ENCODE measurements at places on chromosomes 4 and X.

DNA sequence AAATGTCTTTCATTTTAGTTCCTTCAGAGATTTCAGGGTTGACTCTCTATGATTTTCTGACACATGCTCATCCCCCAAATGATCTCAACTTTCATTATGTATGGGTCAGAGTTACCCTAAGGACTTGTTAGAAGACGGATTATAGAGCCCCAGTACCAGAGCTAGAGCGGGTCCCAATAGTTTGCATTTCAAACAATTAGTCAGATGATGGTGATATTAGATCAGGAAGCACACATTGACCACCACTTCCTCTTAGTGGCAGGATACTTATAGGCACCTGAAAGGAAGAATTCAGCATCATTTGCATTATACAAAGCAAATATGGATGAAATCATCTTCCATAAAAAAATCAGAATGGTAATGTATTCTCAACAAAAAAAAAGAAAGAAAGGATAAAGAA, 106.1 kb downstream of the GALNTL6 start:
- H3K4me1 ChIP-seq: no peaks in the 10 kb centered on the region
- no peaks in the 10 kb centered on the region for H3K27me3 ChIP-seq

- DNase-seq: no peak
- no peaks in the 10 kb centered on the region for H3K36me3 ChIP-seq
- no peak overlapping the region for H3K27ac ChIP-seq
- no peaks in the 10 kb centered on the region for H3K27me3 ChIP-seq
These were observed 79.1 kb downstream of the TECRL start for GRCh38 chr4:64330143-64330542.

- H3K36me3 ChIP-seq: no peaks in the 10 kb centered on the region
- no peaks in the 10 kb centered on the region for H3K4me1 ChIP-seq
- no peak for DNase-seq
- no peaks in the 10 kb centered on the region for H3K27me3 ChIP-seq
- H3K27ac ChIP-seq: no peak overlapping the region
These were observed 144.1 kb upstream of the DDX53 start for GRCh38 chrX:22855693-22856092.

GRCh38 chr4:145878501-145879435, 59.9 kb downstream of the ZNF827 start:
- no peaks in the 10 kb centered on the region for H3K27me3 ChIP-seq
- H3K4me3 ChIP-seq: no peak overlapping the region
- no peaks in the 10 kb centered on the region for H3K4me1 ChIP-seq

DNA sequence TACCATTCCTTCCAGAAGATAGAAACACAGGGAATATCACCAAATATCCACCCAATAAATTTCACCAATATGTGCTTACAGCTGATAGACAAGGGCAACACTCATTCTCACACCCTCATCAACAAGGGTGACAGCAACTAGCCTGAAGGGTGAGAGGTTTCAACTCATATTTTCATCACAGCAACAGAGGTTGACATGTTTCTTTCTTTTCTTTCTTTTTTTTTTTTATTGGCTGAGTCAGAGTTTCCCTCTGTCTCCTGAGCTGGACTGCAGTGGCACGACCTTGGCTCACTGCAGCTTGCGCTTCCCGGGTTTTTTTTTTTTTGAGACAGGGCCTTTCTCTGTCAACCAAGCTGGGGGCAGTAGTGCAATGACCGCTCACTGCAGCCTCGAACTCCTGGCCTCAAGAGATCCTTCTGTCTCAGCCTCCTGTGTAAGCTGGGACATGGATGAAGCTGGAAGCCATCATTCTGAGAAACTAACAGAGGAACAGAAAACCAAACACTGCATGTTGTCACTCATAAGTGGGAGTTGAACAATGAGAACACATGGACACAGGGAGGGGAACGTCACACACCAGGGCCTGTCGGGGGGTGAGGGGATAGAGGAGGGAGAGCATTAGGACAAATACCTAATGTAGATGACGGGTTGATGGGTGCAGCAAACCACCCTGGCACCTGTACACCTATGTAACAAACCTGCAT, 27.5 kb upstream of the ASMTL start:
- no peak for DNase-seq
- H3K4me1 ChIP-seq: peaks cover 12% of the 10 kb centered on the region
- no peaks in the 10 kb centered on the region for H3K36me3 ChIP-seq
- H3K27ac ChIP-seq: no peak overlapping the region

DNA sequence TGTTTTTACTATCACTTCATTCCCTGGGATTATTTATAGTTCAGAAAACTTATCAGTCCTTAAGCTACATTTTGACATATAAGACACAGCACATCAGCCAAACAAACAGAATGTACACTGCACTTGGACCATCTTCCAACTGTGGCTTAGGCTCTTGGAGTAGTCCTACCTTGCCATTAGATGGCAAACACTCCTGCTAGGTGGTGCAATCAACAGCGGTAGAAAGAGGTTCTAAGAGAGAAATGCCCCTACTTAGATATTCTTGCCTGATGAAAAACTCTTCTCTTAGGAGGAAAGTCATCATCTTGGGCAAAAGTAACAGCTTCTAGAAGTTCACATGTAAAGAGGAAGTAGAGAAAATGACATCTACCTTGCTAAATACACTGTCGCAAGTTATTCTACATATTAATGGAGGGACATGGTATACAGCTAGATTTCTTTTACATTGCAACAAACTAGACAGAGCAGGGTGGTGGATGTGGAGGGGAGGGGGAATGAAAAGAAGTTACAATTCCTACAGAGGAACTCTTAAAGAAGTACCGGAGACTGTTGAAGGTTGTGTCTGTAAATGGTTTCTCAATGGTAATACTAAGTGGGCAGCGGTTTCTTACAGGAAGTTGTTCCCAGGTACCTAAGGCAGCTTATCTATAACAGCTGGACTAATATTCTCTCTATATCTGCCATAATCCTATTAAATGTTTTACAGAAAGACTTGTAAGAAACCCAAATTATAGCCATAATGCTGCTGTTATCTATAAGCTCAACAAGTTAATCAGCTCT, 8.1 kb upstream of the STPG2 start:
- no peaks in the 10 kb centered on the region for H3K4me1 ChIP-seq
- no peak overlapping the region for H3K4me3 ChIP-seq
- H3K36me3 ChIP-seq: no peaks in the 10 kb centered on the region
- H3K27me3 ChIP-seq: no peaks in the 10 kb centered on the region
- no peak for DNase-seq
- H3K27ac ChIP-seq: no peak overlapping the region

GRCh38 chr4:118683513-118683912, 1.7 kb upstream of the METTL14 start:
- H3K4me3 ChIP-seq: peak overlapping the region; percentile 1
- no peak for DNase-seq
- 0 out of 2 replicates have a peak overlapping the region, but pooled peaks have one; percentile 10 for H3K27ac ChIP-seq
- no peaks in the 10 kb centered on the region for H3K36me3 ChIP-seq
- H3K4me1 ChIP-seq: peaks cover 3% of the 10 kb centered on the region

DNA sequence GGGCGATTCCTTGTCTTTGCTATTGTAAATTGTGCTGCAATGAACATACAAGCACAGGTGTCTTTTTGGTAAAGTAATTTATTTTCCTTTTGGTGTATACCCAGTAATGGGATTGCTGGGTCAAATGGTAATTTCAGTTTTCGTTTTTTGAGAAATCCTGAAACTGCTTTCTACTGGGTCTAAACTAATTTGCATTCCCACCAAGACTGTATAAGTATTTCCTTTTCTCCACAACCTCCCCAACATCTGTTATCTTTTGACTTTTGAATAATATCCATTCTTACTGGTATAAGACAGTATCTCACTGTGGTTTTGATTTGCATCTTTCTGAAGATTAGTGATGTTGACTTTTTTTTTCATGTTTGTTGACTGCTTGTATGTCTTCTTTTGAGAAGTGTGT, 2506.0 kb downstream of the PCDH7 start:
- no peaks in the 10 kb centered on the region for H3K4me1 ChIP-seq
- H3K36me3 ChIP-seq: no peaks in the 10 kb centered on the region
- H3K27me3 ChIP-seq: no peaks in the 10 kb centered on the region
- no peak for DNase-seq

DNA sequence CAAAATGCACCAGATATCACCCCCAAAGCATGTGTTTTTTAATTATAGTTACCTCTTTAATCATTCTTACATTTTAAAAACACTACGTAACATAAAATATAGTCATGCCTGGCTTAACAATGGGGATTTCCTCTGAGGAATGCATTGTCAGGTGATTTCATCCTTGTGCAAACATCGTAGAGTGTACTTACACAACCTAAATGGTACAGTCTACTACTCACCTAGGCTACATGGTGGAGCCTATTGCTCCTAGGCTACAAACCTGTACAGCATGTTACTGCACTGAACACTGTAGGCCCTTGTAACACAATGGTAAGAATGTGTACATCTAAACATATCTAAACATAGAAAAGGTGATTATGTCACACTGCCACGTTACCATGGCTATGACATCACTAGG, 208.6 kb downstream of the SPOCK3 start:
- H3K27me3 ChIP-seq: no peaks in the 10 kb centered on the region
- no peak overlapping the region for H3K4me3 ChIP-seq
- H3K36me3 ChIP-seq: no peaks in the 10 kb centered on the region
- no peaks in the 10 kb centered on the region for H3K4me1 ChIP-seq

GRCh38 chrX:120791013-120791643, 84.5 kb downstream of the CT47B1 start:
- no peak overlapping the region for H3K27ac ChIP-seq
- no peaks in the 10 kb centered on the region for H3K27me3 ChIP-seq
- H3K36me3 ChIP-seq: no peaks in the 10 kb centered on the region
- peak; percentile 19 for DNase-seq
- no peak overlapping the region for H3K4me3 ChIP-seq

- DNase-seq: no peak
- H3K4me3 ChIP-seq: no peak overlapping the region
- no peaks in the 10 kb centered on the region for H3K27me3 ChIP-seq
- H3K4me1 ChIP-seq: no peaks in the 10 kb centered on the region
- H3K27ac ChIP-seq: no peak overlapping the region
- peaks cover 5% of the 10 kb centered on the region for H3K36me3 ChIP-seq
These were observed 155.6 kb downstream of the CBR4 start for GRCh38 chr4:168854350-168854921.

DNA sequence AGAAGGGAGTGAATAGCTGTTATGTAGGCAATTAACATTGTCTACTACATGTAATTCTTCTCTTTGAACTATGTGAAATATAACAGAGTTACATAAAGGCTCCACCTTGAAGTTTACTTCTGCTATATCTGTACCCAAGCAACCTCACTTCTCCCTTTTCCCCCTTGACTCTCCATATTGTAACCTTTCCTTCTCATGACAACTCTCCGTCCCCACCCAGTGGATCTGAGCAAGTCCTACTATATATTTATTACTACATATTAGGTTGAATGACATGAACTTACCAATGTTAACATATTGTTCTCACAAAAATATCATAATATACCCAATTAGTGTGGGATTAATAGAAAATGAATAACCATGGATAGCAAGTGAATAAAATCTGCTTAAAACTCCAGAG, 93.2 kb upstream of the ATP8A1 start:
- H3K36me3 ChIP-seq: no peaks in the 10 kb centered on the region
- no peak overlapping the region for H3K27ac ChIP-seq
- H3K27me3 ChIP-seq: no peaks in the 10 kb centered on the region
- DNase-seq: no peak
